ENCODE measurements at places on chromosomes 3 and 15.

GRCh38 chr15:95328559-95328958, 1001.9 kb upstream of the NR2F2 start:
- no peak for DNase-seq

- no peak for DNase-seq
These were observed 19.2 kb downstream of the GNB4 start for GRCh38 chr3:179432021-179432420.

DNA sequence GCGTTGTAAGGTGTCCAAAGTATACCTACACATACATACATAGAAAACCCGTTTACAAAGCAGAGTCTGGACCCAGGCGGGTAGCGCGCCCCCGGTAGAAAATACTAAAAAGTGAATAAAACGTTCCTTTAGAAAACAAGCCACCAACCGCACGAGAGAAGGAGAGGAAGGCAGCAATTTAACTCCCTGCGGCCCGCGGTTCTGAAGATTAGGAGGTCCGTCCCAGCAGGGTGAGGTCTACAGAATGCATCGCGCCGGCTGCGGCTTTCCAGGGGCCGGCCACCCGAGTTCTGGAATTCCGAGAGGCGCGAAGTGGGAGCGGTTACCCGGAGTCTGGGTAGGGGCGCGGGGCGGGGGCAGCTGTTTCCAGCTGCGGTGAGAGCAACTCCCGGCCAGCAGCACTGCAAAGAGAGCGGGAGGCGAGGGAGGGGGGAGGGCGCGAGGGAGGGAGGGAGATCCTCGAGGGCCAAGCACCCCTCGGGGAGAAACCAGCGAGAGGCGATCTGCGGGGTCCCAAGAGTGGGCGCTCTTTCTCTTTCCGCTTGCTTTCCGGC, 318.6 kb downstream of the FGF12 start:
- DNase-seq: no peak

DNA sequence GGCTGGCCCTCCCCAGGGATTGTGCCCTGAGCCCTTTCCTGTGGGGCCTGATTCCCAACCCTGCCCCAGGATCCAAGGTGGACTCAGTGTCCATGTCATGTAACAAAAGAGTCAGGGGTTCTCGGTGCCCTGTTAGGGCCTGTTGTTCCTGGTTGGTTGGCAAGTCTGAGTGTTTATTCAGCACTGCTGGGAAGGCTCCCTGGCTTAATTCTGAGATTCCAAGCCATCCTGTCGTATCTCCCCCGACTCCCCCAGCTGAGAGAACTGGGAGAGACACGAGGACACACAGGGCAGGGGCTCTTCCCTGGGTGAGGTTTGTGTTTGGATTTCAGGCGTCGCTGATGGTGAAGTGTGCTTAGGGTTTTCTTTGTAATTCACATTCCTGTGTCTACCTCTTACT, 78.3 kb downstream of the EEFSEC start:
- DNase-seq: no peak

GRCh38 chr3:10526366-10526765, 21.0 kb upstream of the ATP2B2 start:
- no peak for DNase-seq

DNA sequence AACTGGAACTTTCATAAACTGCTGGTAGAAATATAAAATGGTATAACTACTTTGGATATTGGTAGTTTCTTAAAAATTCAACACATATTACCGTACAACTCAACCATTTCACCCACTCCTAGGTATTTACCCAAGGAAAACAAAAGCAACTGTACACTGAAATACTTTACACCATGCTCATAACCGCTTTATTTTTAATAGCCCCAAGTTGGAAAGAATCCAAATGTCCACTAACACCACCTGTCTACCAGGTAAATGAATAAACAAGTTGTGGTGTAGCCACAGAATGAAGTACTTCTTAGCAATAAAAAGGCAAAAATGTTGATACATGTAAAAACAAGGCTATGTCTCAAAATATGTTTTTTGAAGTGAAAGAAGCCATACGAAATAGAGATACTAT, 215.9 kb upstream of the PEX5L start:
- DNase-seq: no peak

DNA sequence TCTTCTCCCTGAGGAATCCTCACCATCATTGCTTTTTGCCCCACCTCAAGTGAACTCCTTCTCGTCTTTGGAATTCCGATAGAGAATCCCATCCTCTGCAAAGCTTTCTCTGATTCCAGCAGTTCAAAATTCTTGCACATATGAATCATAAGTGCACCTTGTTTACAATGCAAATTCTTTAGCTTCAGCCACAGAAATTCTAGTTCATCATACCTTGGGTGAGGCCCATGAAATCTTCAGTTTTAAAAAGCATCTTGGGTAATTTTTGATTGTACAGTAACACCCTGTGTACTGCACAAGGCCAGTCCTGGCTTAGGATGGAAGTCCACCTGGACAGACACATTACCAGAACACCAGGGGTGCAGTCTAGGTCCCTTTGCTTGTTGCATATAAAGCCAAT, 30.8 kb downstream of the MDFIC2 start:
- no peak for DNase-seq

DNA sequence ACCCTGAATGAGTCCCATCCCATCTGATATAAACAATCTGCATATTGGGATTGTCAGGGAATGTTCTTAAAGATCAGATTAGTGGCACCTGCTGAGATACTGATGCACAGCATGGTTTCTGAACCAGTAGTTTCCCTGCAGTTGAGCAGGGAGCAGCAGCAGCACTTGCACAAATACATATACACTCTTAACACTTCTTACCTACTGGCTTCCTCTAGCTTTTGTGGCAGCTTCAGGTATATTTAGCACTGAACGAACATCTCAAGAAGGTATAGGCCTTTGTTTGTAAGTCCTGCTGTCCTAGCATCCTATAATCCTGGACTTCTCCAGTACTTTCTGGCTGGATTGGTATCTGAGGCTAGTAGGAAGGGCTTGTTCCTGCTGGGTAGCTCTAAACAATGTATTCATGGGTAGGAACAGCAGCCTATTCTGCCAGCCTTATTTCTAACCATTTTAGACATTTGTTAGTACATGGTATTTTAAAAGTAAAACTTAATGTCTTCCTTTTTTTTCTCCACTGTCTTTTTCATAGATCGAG, 4.5 kb downstream of the B2M start:
- no peak for DNase-seq

DNA sequence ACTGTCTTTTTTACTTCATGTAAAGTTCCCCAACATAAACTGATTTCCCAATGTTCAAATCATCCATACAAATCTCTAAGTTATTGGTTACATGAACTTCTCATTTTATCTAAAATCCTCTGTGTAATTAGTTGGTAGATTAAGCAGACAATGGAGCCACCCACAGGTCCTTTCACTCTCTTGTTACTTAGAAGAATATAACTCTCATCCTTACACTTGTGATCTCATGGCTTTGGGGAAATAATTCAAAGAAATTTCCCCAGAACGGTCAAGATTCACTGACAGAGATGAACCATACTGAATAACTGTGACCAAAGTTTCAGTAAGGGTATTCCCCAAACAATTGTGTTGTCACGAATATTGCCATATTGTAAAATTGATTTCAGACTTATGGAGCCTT, 1102.6 kb upstream of the EPHA6 start:
- no peak for DNase-seq

- no peak for DNase-seq
These were observed 790.7 kb downstream of the ROBO1 start for GRCh38 chr3:78977073-78977472.

DNA sequence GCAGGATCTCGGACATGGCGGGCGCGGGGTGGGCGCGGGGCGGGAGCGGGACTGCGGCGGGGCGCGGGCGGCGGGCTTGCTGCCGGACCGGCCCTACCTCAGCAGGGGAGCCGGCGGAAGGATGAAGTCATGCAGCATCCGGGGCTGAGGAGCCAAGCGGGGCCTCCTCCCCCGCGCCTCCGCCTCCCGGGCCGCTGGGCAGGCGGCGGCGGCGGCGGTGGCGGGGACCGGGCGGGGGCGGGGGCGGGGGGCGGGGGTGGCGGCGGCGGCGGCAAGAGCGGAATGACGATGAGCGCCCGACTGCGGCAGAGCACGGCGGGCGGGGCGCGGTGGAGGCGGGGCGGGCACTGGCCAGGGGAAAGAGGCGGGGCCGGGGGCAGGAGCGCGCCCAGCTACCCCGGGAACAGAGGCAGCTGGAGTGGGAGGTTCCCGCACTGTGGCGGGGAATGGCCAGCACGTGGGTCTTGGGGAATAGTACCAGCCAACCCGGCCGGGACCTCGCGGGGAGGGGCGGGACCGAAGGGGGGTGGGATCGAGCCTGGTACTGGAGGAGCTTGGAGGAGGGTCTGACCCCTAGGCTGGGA, at the start of gene CAMK2N2:
CAMK2N2 (minus strand) TSS at position 284 of the 584 bp plus-strand sequence; CDS start at position 16, 268 bp downstream.
- peak; percentile 96 for DNase-seq

GRCh38 chr15:57866149-57866736, 159.7 kb downstream of the POLR2M start:
- peak; percentile 75 for DNase-seq

DNA sequence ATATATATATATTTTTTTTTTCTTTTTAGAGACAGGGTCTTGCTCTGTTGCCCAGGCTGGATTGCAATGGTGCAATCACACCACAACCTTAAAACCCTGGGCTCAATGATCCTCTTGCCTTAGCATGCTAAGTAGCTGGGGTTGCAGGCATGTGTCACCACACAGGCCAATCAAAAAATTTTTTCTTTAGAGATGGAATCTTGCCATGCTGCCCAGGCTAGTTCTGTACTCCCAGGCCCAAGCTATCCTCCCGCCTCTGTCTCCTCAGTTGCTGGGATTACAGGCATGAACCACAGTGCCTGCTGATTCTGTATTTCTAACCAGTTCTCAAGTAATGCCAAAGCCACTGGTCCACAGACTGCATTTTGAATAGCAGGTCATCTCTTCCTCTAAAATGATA, 291.3 kb upstream of the ZPLD1 start:
- no peak for DNase-seq
